Panc1 (cell line): ENCODE measurements at places on chromosomes 1 and 21. TPM values are rescaled to one million over a fixed set of nuclear protein-coding genes. Genes with fewer than 3 reads are reported as not detected.

SLC5A3 gene
- total RNA-seq = 29.4 TPM

NBL1 gene
- 191 TPM for total RNA-seq

S100A13 gene
- total RNA-seq = 111 TPM

VAMP3 gene
- total RNA-seq = 106 TPM

LY9 gene
- 0.10 TPM for total RNA-seq

OLIG2 gene
- total RNA-seq = not detected

TMEM269 gene
- total RNA-seq = 0.13 TPM

DMBX1 gene
- 0.05 TPM for total RNA-seq

COL24A1 gene
- 0.08 TPM for total RNA-seq

- DNase-seq = no peak
These were observed 27.6 kb upstream of the SIPA1L2 start for GRCh38 chr1:232657426-232658005.

DNA sequence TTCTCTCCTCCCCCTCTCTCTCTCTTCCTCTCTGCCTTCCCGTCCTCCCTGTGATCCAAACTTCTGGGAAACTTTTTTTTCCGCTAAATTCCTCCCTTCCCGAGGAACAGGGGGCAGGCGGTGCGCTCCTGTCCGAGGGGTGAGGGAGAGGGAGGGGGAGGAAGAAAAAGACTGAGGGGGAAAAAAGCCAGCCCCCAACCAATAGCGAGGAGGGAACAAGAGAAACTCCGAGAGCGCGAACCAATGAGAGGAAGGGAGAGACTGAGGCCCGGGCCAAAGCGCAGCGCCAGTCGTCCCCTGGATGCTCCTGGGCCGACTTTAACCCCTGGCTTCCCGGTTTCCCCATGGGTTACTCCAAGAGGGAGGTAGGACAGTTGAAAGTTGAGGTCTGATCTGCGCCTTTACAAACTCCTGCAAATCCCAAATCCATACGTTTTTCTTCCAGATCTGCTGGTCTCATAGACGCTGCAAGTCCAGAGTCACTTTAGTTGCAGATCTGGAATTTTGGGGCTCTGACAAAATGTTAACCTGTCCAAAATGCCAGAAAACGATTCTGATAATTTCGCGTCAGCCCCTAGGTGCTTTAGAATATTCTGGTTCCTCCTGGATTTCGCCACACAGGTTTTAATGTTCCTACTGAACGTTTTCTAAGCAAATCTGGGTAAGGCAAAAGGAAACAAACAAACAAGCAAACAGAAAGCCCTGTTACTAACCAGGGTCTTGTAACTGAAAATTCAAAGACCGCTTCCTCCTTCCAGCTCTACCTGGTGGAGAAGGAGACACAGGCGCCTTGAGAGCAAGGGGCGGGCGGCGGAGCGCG is at the start of gene TBX15:
TSS of gene TBX15 (minus strand) at position 158 of the 820 bp plus-strand sequence. CDS start 548 bp downstream, outside the sequence.
- DNase-seq = no peak

DNA sequence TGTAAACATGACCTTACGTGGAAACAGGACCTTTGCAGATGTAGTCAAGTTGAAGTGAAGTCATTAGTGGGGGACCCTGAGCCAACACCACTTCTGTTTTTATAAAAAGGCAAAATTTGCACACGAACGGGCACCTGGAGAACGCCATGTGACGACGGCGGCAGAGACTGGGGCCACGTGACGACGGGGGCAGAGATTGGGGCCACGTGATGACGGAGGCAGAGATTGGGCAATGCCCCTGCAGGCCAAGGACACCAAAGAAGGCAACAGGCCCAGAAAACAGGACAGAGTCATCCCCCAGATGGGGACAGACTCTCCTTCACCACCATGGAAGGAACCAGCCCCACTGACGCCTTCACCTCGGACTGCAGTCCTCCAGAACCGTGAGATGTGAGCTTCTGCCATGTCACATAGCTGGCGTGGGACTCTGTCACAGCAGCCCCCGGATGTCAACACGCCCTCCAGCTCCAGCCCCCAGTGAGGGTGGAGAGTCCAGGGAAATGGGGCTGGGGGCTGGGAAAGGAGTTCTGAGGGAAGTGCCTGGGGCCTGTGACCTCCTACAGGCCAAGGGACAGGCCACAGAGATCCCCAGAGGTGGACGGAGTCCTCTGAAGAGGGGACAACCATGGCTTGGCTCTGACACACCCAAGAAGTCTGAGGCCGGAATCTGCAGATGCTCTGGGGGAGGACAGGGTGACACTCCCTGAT is 4.0 kb downstream of the KRTAP12-4 start:
- DNase-seq = no peak

- DNase-seq = no peak
These were observed 120.8 kb downstream of the GABPA start for GRCh38 chr21:25855576-25855975.

GRCh38 chr1:27804791-27805190 is 25.8 kb upstream of the PPP1R8 start:
- DNase-seq = no peak

DNA sequence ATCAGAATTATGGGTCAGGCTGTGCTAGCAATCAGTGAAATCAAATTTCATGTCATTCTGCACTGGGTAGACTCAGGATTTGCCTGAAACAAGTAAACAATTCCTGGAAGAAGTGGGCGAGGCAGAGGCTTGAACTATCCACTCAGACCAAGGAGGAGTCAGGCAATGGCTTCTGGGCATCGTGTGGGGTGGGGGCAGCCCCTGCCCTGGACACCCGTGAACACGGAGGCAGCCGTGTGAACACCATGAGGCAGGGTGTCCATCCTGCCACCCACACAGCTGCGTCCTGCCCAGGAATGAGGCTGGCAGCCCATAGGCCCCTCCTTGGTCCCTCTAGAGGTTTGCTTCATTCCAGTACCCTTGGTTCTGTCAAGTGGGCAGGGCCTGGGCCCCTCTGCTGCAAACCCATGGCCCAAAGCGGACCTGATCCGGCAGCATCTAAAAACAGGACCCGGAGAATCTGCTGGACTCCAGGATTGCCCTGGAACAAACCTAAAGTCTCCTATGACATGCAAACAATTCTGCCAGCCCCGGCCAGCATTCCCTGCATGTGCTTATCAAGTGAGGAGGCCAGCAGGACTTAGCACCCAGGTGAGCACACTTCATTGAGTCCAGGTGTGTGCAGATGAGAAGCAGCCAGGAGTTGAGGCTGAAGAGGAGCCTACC is 69.5 kb downstream of the PDE9A start:
- no peak for DNase-seq

- no peak for DNase-seq
These were observed 10.3 kb upstream of the LEFTY1 start for GRCh38 chr1:225899044-225899925.

GRCh38 chr1:219657186-219657585 is 44.3 kb upstream of the ZC3H11B start:
- no peak for DNase-seq

- no peak for DNase-seq
These were observed 44.1 kb downstream of the SLC66A1 start for GRCh38 chr1:19356266-19356665.

- DNase-seq = no peak
These were observed 48.7 kb downstream of the MRPS6 start for GRCh38 chr21:34122047-34122446.

DNA sequence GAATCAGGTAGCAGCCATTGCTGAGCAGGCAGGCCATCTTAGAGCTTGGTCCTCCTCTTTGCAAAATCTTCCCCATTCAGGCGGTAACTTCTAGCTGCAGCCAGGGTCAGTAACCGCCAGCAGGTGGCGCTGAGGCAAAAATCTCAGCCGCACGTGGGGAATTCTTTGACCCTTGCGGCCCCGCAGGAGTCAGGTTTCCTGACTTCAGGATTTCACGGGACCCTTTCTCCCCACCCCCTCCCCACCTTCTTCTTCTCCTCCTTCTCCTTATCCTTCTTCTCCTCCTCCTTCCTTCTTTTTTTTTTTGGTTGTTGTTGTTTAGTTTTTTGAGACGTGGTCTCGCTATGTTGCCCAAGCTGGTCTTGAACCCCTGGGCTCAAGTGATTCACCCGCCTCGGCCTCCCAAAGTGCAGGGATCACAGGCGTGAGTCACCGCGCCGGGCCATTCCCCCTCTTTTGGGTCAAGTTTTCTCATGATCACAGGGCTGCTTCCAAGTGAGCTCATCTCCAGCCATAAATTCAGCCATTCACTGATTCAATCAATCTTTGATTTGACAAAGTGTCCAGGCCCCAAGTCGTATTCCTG is 33.4 kb upstream of the TENT5B start:
- peak; percentile 28 for DNase-seq

GRCh38 chr1:92409946-92410549 is 76.7 kb downstream of the GFI1 start:
- DNase-seq = no peak

DNA sequence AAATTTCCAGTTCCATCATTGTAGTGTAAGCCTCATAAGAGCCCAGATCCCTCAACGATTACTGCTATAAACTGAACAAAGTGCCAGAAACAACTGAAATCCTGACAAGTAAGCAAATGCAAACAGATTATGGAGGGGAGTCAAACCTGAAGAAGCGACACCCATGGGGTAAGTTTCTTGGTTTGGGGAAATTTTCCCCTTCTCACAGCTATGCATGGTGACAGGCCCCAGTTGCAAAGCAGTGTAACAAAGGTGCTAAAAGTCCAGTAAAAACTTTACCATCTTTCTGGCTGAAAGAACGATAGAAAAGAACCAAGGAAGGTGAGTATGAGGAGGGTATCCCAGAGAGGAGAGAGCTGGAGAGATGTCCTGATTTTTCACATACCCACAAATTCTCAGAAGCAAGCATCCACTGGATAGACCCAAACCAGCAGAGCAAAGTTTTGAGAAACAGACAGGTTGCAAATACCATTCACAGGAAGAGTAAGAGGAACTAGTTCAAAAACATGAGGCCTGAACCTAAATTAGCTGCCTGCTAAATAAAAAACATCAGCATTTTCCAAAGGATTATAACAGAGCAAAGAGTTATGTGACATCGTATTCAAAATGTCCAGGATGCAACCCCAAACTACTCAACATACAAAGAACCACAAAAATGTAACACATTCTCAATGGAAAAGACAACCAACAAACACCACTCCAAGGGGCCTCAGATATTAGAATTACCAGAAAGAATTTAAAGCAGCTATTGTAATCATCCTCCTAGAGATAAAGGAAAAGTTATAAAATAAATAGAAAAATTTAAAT is 14.5 kb downstream of the SCYL3 start:
- DNase-seq = no peak

GRCh38 chr1:211353562-211354212 is 27.1 kb downstream of the TRAF5 start:
- DNase-seq = no peak

DNA sequence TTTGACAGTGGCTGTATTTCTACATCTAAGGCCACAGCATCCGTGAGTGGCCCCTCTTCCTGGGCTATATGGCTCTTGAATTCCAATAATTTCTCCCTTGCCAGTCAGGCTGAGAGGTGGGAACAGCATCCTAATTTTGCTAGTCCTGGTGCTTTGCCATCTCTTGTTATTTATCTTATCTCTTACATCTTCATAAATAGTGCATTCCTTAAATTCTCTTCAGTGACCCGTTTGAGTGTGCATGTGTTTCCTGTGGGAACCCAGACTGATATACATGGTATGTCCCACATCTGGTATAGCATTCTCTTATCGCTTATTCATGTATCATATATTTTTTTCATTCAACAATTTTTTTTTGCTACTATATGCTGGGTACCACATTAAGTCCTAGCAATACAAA is 9.9 kb downstream of the S100A11 start:
- DNase-seq = no peak

GRCh38 chr1:39268112-39268581 is 63.7 kb downstream of the MACF1 start:
- DNase-seq = no peak

GRCh38 chr1:60461925-60462595 is 388.5 kb upstream of the C1orf87 start:
- DNase-seq = no peak

DNA sequence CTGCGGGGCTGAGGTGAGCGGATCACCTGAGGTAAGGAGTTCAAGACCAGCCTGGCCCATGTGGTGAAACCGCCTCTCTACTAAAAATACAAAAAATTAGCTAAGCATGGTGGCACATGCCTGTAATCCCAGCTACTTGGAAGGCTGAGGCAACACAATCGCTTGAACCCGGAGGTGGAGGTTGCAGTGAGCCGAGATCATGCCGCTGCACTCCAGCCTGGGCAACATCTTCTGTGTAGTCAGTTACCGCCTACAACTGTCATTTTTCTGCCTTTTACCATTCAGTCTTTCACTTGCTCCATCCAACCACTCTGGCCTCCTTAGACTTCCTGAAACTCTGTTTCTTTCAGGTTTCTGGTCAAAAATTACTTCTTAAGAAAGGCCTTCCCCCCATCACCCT is 2.2 kb downstream of the MYCBP start:
- no peak for DNase-seq

DNA sequence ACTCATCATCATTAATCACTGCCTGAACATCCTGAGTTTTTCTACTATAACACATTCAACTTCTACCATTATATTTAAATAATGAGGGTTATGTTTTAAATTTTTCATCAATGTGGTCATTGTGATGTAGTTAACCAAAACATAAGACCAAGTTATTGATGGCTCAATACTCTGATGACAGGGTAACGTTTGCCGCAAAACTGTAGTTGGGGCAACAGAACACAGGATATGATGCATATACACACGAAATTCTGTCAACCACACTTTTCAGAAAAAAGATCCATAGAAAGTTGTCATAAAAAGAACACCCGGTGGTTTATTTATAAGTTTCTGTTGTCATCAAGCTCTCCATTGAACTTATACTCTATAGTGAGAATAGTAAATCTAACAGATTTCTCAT is 121.7 kb upstream of the COL11A1 start:
- no peak for DNase-seq

- DNase-seq = no peak
These were observed 136.2 kb upstream of the F3 start for GRCh38 chr1:94677714-94678113.

DNA sequence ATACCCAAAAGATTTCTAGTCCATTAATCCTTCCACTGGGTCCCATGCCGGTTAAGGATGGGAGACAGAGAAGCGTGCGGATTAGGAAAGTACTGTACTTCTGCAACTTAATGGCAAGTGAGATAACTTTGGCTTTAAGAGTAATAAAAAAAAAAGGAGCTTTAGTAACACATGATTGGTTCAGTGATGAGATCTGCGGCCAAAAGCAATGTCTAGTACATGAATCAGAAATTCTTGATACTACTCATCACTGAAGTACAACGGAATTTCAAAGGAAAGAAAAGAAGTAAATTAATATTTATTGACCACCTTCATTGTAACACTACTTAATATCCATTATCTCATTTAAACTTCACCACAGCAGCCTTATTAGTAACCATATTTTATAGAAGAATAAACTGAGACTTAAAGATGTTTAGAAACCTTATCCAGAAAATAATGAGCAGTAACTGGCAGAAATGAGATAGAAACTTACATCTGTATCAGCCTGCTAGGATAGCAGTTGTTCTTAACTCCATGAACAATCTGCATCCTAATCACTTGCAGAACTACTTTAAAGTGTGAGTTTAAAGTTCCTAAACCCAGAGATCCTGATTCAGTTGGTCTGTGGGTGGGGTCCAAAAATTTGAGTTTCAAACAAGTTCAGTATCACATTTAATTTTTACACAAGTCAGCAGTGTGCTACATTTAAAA is 14.1 kb upstream of the NUF2 start:
- no peak for DNase-seq

GRCh38 chr21:34795548-34796180 is 126.9 kb downstream of the CLIC6 start:
- no peak for DNase-seq
